ENCODE measurements at places on chromosomes 7 and 10.
A peak's percentile ranks its signal among the peaks of the same experiment; 100 is the strongest.

GRCh38 chr7:13989126-13989948, at the start of gene ETV1:
Gene ETV1, minus strand, starts transcription at chr7:13989666. Its CDS starts 614 bp downstream, at chr7:13989052.
- peak; percentile 84 for DNase-seq

GRCh38 chr10:72712136-72712535, 20.2 kb downstream of the MCU start:
- DNase-seq, result no peak

DNA sequence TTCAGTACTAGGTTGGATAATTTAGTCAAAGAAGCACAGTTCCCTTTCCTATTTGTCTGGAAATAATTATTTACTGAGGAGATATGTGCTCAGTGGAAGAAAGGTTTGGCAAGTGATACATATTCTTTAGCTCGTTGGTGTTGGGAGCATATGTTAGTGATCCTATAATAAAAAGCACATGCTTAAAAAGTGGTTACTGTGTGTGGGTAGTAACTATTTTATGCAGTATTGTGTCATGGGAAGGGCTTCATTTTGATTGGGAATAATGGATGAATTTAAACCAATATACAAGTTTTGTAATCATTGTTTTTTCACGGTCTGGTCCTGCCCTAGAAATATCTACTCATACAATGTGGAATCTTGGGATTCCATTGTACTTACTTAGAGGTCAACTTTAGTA, 188.7 kb upstream of the PPP1R3A start:
- no peak for DNase-seq

DNA sequence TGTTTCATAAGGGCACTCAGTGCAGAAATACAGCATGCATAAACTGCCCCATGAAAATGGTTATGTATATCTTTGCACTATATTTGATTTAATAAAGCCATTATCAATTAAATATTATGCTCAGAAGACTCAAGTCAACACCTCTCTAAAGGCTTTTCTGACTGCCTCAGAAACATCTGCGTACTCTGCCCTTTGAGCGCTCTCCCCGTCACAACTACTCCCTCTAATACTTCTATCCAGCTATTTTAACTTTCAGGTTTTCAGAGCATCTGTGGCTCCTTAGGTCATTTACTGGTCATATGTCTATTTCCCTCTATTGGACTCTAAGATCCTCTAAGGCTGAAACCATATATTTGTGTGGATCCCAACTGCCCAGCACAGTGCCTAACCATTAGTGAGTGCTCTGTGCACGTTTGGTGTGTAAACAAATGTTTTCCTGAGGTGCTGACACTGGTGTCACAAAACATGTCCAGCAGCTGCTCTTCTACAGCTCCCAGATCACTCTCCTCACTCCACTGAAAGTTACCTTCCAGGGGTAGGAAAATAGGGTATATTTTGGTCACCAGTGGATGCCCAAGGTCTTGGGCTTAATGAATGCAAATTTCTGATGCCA, 179.1 kb downstream of the BTAF1 start:
- DNase-seq, result no peak

DNA sequence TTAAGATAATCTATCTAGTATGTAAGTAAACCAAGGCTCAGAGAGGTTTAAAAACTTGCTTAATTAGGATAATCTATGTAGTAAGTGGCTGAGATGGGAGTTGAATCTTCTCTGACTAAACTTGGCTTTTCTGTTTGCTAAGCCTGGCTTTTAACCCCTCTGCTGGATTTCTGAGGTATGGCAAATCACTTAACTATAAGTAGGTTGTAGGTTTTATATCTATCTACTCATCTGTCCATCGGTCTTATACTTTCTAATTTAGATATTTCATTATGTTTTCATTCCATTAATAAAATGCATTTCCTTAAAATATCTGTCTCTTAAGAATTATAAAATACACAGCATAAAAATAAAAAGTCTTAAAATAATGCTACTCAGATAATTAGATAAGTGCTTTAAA, 59.4 kb downstream of the ST7 start:
- no peak for DNase-seq

GRCh38 chr10:92916433-92916832, 68.1 kb downstream of the EXOC6 start:
- DNase-seq, result no peak

DNA sequence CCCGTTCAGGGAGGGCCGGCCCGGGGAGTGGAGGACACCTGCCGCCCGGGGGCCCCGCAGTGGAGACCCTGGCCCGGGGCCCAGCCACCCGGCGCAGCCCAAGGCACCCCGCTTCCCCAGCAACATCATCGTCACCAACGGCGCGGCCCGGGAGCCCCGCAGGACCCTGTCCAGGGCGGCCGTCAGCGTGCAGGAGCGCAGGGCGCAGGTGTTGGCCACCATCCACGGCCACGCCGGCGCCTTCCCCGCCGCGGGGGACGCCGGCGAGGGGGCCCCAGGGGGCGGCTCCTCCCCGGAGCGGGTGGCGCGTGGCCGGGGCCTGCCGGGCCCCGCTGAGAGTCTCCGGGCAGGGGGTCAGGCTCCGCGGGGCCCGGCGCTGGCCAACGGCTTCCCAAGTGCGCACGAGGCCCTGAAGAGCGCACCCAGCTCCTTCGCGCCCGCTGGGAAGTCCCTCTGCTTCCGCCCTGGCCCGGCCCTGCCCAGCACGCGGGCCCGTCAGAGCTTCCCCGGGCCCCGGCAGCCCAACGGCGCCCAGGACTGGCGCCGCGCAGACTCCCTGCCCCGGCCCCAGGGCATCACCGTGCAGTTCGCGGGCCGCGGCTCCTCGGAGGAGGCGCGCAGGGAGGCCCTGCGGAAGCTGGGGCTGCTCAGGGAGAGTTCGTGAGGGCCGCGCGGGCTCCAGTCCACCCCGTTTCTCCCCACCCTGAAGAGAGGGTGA, 46.7 kb downstream of the PROSER2 start:
- peak; percentile 68 for DNase-seq

- no peak for DNase-seq
Observed at GRCh38 chr7:137449016-137449415, 105.5 kb upstream of the PTN start.

DNA sequence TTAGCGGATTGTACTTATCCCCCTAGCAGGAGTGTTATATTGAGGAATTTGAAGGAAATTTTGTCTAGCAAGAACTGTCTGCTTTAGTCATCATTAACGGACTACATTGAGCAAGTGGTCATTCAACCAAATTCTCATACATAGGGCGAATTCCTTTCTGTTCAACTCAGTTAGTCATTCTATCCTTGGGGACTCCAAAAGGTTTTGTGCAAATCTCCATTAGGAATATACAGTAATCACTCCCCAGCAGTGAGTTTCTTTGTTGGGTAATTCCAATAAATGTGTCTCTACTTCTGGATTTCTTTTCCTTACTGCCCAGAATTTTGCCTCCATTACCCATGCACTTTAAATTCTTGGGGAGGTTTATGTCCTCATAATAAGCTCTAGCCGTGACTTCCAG, 51.1 kb downstream of the EPDR1 start:
- DNase-seq, result no peak

Measured in right cardiac atrium (tissue), 5 donors.